Dorsolateral prefrontal cortex (tissue), 122 donors: ENCODE measurements at places on chromosomes 7 and 10.

DNA sequence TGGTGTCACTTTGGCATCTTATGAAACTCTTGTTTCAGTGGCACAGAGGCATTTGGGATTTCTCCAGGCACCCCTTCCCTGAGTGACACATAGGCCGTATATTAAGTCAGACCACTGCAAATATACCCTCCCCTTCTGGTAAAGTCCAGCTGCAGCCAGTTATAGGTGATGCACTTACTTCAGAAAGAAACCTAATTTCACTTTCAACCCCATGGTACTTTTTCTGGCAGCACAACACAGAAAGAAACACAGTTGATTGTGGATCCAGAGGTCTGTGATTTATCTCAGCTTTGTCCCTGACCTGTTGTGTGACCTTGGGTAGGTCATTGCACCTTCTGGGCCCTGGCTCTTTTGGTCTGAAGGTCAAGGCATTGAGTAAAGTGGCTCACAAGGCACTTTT is 173.2 kb downstream of the BUB3 start:
- DNase-seq = no peak

- DNase-seq = no peak
Measured at GRCh38 chr10:35716776-35717175, 74.7 kb upstream of the FZD8 start.

- DNase-seq = peak; percentile 36
Measured at GRCh38 chr10:69641261-69641980, 11.4 kb downstream of the FAM241B start.

- DNase-seq = no peak
Measured at GRCh38 chr10:98019784-98020183, 10.6 kb downstream of the CRTAC1 start.

DNA sequence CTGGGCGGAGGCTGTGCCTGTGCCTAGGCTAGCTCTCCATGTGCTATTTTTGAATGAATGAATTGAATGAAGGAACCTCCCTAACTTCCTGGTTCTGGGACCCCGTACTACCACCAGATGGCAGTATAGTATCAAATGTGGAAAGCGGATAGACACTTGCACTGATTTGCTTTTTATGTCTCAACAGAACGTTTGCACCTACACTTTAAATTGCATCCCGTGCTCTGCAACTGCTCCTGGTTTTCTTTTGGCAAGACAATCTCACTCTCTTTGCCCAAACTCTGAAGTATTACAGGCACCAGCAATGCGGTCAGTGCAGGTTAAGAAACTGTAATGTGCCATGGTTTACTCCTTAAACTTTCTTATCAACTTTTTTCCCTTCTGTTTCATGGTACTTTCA is 6.5 kb downstream of the FZD8 start:
- no peak for DNase-seq

DNA sequence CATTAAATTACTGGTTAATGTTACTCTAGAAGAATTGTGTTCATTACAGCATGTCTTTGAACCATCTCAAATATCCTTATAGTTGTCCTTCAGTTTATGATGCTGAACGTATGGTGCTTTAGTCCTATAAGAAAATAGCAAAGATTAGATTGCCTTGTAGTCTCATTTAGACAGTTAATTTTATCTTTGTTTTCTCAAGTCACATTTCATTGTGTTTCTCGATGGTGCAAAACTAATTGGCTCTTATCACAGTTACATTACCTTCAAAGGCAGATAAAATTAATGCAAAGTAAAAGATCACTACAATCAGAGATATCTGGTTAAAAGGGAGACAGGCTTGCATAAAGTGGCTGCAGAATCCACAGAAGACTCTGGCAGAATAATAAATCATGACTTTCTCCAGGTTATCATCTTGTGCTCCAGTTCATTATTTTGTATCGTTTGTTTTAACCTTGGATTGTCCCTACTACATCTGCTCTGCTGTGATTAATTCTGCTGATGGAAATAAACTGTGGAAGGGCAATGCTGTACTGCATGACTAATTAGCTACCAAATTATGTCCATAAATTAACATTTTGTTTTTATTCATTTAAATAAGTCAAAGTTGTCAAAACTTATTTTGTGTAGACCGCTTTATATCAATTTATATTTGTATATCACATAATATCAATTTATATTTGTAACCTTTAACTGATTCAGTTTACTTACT is 24.2 kb downstream of the PRPS1L1 start:
- no peak for DNase-seq
